ENCODE measurements at places on chromosomes 16 and 17. TPM values are rescaled to one million over a fixed set of nuclear protein-coding genes. Genes with fewer than 3 reads are reported as not detected.

SLFN14 gene
- total RNA-seq, result 0.31 TPM

NPIPB9 gene
- total RNA-seq, result 3.1 TPM

GP2 gene
- not detected for total RNA-seq

C16orf54 gene
- total RNA-seq, result 0.31 TPM

HAPSTR1 gene
- total RNA-seq, result 153 TPM

All from occipital lobe (tissue), 3 donors.